Right lobe of liver (tissue), 6 donors: ENCODE measurements at places on chromosomes 5 and 9. TPM values are rescaled to one million over a fixed set of nuclear protein-coding genes. Genes with fewer than 3 reads are reported as not detected.

DNA sequence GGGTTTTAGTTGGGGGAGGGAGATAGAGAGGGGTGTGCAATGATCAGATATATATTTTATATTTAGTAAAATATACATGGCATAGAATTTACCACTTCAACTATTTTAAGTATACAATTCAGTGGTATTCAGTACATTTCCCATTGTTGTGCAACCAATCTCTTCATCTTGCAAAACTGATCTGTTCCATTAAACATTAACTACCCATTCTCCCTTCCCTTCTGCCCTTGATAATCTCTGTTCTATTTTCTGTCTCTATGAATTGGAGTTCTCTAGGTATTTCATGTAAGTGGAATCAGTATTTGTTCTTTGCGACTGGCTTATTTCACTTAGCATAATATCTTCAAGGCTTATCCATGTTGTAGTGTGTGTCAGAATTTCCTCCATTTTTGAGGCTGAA, 38.6 kb downstream of the TGFBI start:
- no peak overlapping the region for H3K4me3 ChIP-seq
- H3K36me3 ChIP-seq = no peaks in the 10 kb centered on the region
- peak overlapping the region; percentile 50 for H3K27ac ChIP-seq
- no peaks in the 10 kb centered on the region for H3K27me3 ChIP-seq
- no peak for DNase-seq

- H3K4me3 ChIP-seq = no peak overlapping the region
- DNase-seq = no peak
- H3K27ac ChIP-seq = peak overlapping the region; percentile 93
Measured at GRCh38 chr9:746661-747434, 94.6 kb upstream of the DMRT1 start.

- H3K4me1 ChIP-seq = no peaks in the 10 kb centered on the region
- H3K36me3 ChIP-seq = no peaks in the 10 kb centered on the region
- H3K27ac ChIP-seq = no peak overlapping the region
- DNase-seq = no peak
- no peaks in the 10 kb centered on the region for H3K27me3 ChIP-seq
Measured at GRCh38 chr5:78543916-78544315, 104.7 kb downstream of the LHFPL2 start.

DNA sequence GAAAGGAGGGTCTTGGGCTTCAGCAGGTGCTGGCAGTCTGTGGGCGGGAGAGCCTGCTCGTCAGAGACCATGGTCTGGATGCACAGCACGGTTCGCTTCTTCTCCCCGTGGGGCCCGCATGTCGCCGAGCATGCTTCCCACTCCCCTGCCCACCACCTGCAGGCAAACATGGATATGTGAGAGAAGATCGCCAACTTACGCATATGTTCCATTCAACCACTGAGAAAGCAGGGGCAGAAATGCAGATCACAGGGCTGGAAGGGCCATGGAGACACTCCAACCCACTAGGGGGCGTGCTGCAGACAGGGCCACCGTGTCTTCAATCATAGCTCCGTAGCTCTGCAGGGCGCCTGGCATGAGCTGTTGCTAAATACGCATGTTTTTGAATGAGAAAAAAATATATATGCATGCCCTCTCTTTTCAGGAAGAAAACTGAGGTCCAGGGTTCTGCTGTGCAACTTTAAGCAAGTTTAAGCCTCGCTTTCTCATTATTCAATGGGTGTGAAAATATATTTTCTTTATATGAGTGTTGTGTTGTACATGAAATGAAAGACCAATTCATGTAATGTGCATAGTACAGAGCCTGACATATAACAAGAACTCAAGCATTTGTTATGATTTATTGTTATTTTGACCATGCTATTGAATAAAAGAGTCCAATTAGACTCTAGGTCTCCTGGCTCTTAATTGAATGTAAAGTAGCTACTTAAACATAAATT, 148.0 kb downstream of the TARS1 start:
- no peaks in the 10 kb centered on the region for H3K27me3 ChIP-seq
- no peak for DNase-seq
- H3K36me3 ChIP-seq = no peaks in the 10 kb centered on the region
- no peak overlapping the region for H3K4me3 ChIP-seq
- no peak overlapping the region for H3K27ac ChIP-seq

DNA sequence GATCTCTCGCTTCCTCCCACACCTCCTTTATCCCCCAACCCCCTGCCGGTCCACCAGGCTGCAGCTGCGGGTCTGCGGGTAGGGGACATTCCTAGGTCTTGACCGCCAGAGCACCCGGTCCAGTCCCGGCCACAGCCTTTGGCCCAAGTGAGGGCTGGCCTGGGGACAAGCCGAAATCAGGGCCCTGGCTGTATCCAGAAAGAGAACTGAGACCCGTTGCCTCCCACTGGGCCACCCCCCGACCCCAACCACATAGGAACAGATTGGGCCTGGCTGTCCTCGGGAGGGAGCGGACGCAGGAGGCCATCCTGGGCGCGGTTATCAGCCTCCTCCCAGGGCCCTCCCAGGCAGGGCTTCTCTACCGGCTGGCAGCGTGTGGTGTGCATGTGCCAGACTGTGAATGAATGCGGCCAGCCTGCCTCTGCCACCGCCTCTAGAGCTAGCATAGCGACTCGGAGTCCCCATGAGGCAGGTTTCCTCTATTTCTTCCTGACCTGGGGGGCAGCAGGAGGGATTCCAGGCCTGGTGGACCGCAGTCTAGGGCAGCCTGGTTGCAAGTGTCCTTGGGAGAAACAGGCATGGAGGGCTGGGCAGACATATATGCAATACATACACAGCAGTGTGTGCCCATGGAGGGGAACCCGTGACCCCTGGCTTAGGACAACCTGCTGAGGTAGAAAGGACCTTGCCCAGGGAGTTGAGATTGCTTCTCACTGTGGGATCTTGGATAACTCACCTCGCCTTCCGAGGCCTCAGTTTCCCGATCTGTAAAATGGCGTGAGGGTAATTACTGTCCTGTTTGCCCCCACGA, 1.2 kb downstream of the N4BP3 start:
- no peak overlapping the region for H3K27ac ChIP-seq
- DNase-seq = no peak
- H3K4me3 ChIP-seq = no peak overlapping the region
- no peaks in the 10 kb centered on the region for H3K27me3 ChIP-seq
- no peaks in the 10 kb centered on the region for H3K36me3 ChIP-seq
- peaks cover 5% of the 10 kb centered on the region for H3K4me1 ChIP-seq

Gene FOXD4
- not detected for total RNA-seq

GRCh38 chr5:122394284-122394930, 82.4 kb downstream of the SNCAIP start:
- no peak for DNase-seq
- no peak overlapping the region for H3K27ac ChIP-seq
- H3K4me1 ChIP-seq = no peaks in the 10 kb centered on the region
- no peak overlapping the region for H3K4me3 ChIP-seq
- no peaks in the 10 kb centered on the region for H3K36me3 ChIP-seq

Gene SLC1A3
- total RNA-seq = 4.7 TPM

DNA sequence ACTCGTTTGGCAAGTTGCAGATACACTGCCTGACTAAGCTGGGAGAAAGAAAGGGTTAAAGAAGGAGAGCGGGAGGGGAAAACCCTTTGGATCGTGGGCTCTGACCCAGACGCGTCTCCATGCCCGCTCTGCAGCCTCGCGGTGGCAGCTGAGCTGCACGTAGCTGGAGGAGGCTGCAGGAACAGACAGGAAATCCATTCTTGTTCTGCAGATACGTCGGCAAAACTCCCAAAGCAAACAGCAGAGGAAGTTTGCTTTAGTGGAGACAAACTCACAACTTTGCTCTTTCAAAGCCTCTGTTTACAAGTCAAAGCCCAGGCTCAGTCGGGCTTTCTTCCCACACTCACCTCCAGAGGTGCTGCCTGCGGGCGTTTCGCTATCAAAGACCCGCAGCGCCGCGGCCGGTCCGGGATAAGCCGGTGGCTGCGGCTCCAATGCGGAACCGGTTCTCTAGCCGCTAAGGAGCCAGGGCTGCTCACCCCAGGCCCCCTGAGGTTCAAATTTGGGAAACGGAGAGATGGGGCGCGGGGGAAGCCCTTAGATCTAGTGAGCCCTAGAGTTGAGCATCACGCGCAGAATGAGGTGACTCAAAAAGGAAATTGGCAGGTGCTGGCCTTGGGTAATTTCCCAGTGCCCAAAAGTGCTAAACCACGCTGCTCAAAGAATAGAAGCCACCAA, 60.7 kb downstream of the MAT2B start:
- H3K4me1 ChIP-seq = no peaks in the 10 kb centered on the region
- H3K27me3 ChIP-seq = no peaks in the 10 kb centered on the region
- peak overlapping the region; percentile 5 for H3K4me3 ChIP-seq

DNA sequence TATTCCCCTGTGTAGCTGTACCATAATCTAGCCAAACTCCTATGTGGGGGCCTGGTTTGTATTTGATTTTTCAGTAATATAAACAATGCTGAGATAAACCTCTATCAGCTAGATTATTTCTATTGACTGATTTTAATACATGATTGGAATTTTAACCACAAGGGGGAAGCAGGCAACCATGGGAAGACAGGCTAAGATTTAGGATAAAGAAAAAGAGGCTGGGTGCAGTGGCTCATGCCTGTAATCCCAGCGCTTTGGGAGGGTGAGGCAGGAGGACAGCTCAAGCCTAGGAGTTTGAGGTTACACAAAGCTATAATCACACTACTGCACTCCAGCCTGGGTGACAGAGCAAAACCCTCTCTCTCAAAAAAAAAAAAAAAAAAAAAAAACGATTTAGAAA, 18.1 kb upstream of the GPX3 start:
- no peaks in the 10 kb centered on the region for H3K4me1 ChIP-seq
- H3K4me3 ChIP-seq = no peak overlapping the region
- no peak for DNase-seq
- H3K36me3 ChIP-seq = no peaks in the 10 kb centered on the region
- no peaks in the 10 kb centered on the region for H3K27me3 ChIP-seq
- no peak overlapping the region for H3K27ac ChIP-seq

GRCh38 chr5:106080535-106080934, 1590.2 kb downstream of the EFNA5 start:
- no peaks in the 10 kb centered on the region for H3K36me3 ChIP-seq
- peaks cover 5% of the 10 kb centered on the region for H3K27me3 ChIP-seq
- no peak overlapping the region for H3K4me3 ChIP-seq
- no peak overlapping the region for H3K27ac ChIP-seq
- no peak for DNase-seq

Gene CXCL14
- total RNA-seq = 2.3 TPM

DNA sequence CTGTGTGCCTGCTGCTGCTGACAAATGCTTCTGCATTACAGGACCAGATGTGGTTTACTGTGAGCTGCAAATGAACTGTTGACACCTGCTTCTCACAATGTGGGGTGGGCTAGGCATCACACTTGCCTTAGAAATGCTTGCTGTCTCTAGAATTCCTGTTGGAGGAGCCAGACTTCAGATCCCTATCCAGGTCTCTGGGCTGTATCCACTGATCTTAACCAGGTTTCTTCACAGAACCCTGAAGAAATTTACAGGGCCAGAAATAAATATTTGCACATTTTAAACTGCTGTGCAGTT, 255.4 kb downstream of the FAM114A2 start:
- no peak for DNase-seq
- no peaks in the 10 kb centered on the region for H3K36me3 ChIP-seq
- no peaks in the 10 kb centered on the region for H3K4me1 ChIP-seq
- H3K27me3 ChIP-seq = no peaks in the 10 kb centered on the region
- H3K4me3 ChIP-seq = no peak overlapping the region

DNA sequence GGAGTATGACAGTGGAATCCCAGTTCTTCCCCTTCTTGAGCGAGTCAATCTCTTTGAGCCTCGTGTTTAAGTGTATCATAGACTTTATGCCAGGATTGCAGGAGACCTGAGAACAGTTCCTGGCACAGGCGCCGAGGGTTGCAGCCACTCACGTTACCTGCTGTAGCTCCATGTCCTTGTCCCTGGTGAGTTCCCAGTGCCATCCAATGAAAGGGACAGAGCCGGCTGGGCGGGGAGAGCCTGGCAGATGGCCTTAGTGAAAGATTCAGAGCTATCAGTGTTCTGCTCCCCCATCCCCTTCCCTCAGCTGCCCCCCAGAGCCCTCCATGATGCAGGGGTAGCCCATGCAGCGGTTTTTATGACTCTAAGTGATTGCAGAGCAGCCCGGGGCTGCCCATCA, 554.0 kb downstream of the BNC2 start:
- no peaks in the 10 kb centered on the region for H3K27me3 ChIP-seq
- no peaks in the 10 kb centered on the region for H3K36me3 ChIP-seq
- H3K27ac ChIP-seq = no peak overlapping the region
- H3K4me1 ChIP-seq = no peaks in the 10 kb centered on the region
- H3K4me3 ChIP-seq = no peak overlapping the region

GRCh38 chr5:165631235-165631634, 2125.8 kb downstream of the MAT2B start:
- no peak overlapping the region for H3K4me3 ChIP-seq
- H3K4me1 ChIP-seq = no peaks in the 10 kb centered on the region

Gene NR2F1
- 10.5 TPM for total RNA-seq

DNA sequence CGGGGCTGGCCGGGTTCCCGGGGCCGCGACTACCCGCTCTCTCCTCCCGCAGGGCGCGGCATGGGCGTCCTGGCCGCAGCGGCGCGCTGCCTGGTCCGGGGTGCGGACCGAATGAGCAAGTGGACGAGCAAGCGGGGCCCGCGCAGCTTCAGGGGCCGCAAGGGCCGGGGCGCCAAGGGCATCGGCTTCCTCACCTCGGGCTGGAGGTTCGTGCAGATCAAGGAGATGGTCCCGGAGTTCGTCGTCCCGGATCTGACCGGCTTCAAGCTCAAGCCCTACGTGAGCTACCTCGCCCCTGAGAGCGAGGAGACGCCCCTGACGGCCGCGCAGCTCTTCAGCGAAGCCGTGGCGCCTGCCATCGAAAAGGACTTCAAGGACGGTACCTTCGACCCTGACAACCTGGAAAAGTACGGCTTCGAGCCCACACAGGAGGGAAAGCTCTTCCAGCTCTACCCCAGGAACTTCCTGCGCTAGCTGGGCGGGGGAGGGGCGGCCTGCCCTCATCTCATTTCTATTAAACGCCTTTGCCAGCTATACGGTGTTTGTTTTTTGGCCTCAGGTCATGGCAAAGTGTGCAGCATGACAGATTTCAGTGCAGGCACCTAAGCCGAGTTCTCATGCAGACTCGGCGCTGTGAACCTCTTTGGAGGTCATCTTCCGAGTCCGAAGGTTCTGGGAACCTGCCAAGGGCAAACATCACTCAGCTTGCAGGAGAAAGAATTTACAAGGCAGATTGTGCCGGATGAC, 516 bp downstream of the MRPL41 start:
- H3K4me3 ChIP-seq = peak overlapping the region; percentile 89
- peak overlapping the region; percentile 78 for H3K27ac ChIP-seq
- no peaks in the 10 kb centered on the region for H3K27me3 ChIP-seq
- H3K36me3 ChIP-seq = peaks cover 18% of the 10 kb centered on the region

Gene STK32A
- not detected for total RNA-seq

DNA sequence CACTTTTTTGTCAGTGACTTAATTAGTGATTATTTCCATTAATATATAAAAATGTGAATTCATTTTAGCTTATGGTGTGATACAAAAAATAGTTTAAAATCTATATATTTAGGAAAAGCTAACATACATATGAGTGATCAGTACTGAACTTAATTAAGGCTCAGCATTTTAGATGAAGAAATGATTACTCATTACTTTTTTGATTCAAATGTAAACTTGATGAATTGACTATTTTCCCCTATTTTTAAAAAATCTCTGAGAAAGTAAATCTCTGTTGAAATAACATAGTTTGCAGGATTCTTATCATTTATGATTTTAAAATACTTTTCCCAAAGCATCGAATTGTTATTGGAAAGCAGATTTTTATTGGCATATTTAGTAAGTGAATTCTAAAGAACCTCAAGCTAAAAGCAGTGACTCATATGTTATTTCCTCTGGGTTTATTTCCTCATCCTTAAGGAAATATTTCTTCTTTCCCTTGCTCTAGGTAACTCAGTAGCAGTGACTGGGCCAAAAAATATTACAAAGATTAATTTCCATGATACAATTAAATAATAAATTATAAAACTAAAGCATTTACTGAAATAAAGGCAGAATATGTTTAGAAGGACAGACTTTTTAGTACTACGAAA, 290.6 kb downstream of the FER start:
- H3K4me3 ChIP-seq = no peak overlapping the region
- no peaks in the 10 kb centered on the region for H3K36me3 ChIP-seq
- DNase-seq = no peak
- no peak overlapping the region for H3K27ac ChIP-seq
